ENCODE measurements at places on chromosomes 13 and 19.

DNA sequence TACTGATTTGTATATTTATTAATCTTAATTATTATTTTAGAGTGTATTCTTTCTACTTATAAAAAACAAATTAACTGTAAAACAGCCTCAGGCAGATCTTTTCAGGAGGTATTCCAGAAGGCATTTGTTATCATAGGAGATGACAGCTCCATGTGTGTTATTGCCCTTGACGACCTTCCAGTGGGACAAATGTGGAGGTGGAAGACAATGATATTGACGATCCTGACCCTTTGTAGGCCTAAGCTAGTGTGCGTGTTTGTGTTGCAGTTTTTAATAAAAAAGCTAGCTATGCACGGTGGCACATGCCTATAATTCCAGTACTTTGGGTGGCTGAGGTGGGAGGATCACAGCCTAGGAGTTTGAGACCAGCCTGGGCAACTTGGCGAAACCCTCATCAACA lies 46.7 kb downstream of the NDFIP2 start:
- DNase-seq, result no peak

- no peak for DNase-seq
Observed at GRCh38 chr13:30446126-30446500, 19.6 kb downstream of the HMGB1 start.

DNA sequence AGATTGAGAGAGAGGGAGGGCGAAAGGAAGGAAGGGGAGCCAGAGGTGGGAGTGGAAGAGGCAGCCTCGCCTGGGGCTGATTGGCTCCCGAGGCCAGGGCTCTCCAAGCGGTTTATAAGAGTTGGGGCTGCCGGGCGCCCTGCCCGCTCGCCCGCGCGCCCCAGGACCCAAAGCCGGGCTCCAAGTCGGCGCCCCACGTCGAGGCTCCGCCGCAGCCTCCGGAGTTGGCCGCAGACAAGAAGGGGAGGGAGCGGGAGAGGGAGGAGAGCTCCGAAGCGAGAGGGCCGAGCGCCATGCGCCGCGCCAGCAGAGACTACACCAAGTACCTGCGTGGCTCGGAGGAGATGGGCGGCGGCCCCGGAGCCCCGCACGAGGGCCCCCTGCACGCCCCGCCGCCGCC lies at the start of gene TNFSF11:
Gene TNFSF11, plus strand, starts transcription at position 142 of the 400 bp plus-strand sequence. Its CDS starts 152 bp downstream, at position 294.
- peak; percentile 36 for DNase-seq

- no peak for DNase-seq
Observed at GRCh38 chr13:50376895-50377575, 361.8 kb downstream of the KCNRG start.

GRCh38 chr13:21148557-21149258 lies 27.6 kb downstream of the SKA3 start:
- DNase-seq, result no peak

GRCh38 chr13:82597747-82598146 lies 1284.5 kb downstream of the SLITRK1 start:
- DNase-seq, result no peak

DNA sequence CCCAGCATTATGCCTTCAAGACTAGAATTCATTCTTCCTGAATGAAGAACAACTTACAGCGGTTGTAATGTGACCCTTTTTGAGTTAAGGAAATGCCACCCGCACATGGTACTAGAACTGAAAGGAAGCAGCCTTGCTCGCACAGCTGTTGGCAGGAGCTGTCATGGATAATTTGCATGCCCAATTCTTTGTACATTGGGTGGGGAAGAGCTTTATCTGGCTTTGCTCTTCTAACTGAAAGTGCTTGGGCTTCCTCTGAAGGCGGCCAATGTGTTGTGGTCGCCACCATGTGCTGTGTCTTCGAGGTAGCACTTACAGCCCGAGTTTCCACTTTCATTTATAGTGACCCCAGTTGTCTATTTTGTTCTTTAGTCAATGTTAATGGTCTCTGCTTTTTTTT lies 3.4 kb downstream of the CCNE1 start:
- DNase-seq, result no peak

DNA sequence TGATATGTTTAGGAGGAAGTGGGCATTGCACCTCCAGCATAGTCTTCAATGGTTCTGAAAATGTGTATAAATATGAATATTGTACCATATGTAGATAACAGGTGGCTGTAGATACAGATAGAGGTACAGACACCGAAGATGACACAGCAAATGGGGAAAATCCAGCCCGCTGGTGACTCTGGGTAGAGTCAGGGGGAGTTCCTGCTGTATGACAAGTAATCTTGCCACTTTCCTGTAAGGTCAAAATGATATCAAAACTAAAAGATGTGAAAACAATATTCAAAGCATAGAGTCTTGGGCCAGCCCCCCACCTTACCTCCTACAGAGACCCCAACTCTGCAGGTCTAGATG lies 17.8 kb downstream of the C2CD4C start:
- no peak for DNase-seq

GRCh38 chr19:8388612-8388958 lies 1.6 kb upstream of the RAB11B start:
- no peak for DNase-seq

DNA sequence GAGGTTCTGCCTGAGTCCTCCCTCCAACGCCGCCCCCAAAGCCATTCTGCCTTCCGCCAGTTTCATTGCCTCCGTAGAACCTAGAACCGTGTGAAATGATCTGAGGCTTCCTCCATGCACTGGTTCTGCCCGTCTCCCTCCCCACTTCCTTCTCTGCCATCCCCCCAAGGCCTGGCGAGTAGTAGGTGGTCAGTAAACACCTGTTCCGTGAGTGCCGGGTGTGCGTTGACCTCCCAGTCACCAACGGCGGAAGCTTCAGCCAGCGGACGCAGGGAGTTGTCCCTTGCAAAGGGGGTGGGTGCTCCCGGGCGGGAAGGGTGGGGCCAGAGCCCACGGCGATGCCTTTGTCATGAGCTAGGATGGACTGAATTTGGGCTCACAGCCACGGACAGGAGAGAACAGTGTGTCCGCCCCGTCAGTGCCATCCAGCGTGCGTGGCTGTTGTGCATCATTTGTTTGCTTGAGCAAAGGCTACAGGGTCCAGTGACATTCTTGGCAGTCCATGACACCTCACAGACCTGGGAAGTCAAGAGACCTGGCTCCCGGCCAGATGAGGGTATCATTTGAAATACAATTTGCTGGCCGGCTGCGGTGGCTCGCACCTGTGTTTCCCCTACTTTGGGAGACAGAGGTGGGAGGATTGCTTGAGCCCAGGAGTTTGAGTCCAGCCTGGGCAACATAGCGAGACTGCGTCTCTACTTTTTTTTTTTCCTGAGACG lies 43.1 kb downstream of the NFIC start:
- no peak for DNase-seq

DNA sequence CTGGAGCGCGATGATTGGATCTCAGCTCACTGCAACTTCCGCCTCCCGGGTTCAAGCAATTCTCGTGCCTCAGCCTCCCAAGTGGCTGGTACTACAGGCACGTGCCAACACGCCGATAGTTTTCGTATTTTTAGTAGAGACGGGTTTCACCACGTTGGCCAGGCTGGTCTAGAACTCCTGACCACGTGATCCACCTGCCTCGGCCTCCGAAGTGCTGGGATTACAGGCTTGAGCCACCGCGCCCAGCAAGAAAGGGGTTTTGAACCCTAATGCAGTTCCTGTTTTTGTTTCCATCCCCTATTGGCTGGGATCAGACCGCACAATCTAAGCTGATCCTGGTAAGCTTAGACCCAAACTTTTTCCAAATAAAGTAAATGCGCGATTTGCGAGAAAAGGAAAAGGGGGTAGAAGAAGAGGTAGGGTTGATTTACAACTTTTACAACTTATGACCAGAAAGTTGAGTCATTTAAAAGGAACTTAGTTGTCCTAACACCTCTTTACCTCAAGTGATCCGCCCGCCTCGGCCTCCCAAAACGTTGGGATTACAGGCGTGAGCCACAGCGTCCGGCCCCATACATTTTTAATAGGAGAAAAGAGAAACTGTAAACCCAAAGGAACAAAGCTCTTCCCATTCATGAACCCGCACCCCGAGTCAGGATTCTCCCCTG lies 764 bp downstream of the ZNF626 start:
- no peak for DNase-seq

GRCh38 chr13:71304861-71305260 lies 562.1 kb downstream of the DACH1 start:
- DNase-seq, result no peak

- no peak for DNase-seq
Observed at GRCh38 chr13:101204270-101205020, 211.9 kb downstream of the NALCN start.

GRCh38 chr13:38401276-38401675 lies 51.6 kb downstream of the UFM1 start:
- DNase-seq, result no peak

DNA sequence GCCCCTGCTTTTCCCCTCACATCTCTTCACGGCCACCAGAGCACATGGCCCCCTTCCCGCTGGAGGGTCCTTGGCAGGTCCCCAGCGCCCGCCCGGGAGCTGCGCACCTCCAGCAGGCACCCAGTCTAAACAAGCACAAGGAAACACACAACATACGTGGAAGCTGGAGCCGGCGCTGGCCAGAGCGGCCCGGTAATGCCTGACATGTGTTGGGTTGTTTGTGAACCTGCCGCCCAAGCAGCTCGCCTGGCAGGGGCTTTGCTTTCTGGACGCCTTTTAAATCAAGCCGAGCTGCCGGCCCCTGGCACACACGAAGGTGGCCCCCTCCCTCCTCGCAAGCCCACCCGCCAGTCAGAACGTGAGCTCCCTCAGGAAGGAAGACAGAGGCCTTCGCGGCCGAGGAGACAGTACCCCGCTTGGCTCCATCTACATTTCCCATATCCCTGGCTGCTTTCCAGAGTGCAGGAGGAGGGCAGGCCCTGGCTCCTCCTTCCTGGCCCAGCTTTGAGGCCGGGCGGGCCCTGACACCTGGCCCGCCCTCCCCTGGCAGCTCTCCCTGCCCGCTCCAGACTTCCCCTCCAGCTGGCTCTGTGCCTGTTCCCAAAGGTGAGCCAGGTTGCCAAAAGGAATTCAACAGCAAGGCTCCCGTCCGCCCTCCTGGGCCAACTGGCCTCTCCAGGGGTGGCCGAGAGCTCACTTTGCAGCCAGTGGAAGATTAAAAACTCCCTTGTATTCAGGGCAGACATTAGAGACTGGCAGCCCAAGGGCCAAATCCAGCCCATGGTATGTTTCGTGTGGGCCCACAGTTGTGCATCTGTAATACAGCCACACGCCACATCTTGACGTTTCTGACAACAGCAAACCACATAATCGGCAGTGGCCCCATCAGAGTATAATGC lies 28.7 kb downstream of the COMP start:
- DNase-seq, result no peak

- DNase-seq, result no peak
Observed at GRCh38 chr13:100443998-100444328, 144.6 kb downstream of the GGACT start.

- DNase-seq, result no peak
Observed at GRCh38 chr19:34135821-34136611, 36.3 kb upstream of the LSM14A start.

DNA sequence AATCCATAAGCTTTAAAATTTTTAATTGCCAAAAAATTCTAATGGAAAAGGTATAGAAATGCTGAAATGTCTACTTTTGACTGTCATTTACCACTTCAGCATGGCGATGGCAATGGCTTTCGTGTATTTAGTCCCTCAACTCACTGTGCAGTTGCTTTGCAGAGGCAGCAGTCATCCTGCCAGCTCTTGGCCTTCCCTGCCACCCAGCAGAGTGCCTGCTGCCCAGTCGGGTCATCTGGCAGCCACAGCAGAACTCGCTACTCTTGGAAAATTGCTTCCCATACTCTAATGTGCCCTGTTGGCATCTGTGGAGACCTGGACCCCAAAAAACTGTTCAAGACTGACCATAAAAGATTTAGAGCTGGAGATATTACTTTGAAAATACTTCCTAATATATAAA lies 383.2 kb downstream of the UQCRFS1 start:
- no peak for DNase-seq

- DNase-seq, result no peak
Observed at GRCh38 chr19:2834294-2834871, 6.9 kb upstream of the ZNF555 start.

GRCh38 chr13:113948034-113948742 lies 25.7 kb downstream of the C13orf46 start:
- DNase-seq, result no peak
